ENCODE measurements at places on chromosomes 12 and 14. TPM values are rescaled to one million over a fixed set of nuclear protein-coding genes. Genes with fewer than 3 reads are reported as not detected.

DNA sequence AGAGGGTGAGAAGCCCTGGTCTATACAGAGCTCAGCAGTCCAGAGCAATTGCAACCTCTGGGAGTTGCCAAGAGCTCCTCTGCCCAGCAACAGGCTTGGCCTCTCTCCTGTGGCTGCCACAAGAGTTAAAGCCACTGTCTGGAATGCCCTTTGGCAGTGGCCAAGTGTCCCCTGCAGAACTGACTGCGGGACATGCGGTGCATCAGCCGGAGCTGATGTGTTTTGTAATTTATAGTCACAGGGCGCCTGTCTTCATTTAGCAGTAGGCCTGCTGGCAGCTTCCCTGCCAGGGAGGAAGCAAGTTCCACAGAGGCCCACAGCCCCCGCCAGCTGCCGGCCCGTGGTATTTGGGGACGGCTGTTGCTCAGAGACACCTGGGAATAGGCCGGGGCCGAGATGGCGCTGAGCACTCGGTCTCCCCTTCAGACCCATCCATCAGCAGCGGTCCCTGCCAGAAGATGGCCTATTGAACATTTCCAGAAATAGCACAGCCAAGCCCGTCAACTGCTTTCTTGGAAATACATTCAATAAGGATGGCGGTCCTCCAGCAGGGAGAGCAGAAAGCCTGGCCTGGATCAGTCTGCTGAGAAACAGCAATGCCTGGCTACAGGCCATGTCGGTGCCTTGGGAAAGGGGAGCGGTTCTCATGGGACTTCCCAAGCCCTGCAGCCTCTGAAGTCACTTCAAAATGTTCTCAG, 217.4 kb downstream of the CRADD start:
- no peak overlapping the region for H3K4me3 ChIP-seq
- peaks cover 54% of the 10 kb centered on the region for H3K4me1 ChIP-seq
- peaks cover 9% of the 10 kb centered on the region for H3K36me3 ChIP-seq
- H3K27me3 ChIP-seq, result no peaks in the 10 kb centered on the region
- no peak overlapping the region for H3K27ac ChIP-seq

DNA sequence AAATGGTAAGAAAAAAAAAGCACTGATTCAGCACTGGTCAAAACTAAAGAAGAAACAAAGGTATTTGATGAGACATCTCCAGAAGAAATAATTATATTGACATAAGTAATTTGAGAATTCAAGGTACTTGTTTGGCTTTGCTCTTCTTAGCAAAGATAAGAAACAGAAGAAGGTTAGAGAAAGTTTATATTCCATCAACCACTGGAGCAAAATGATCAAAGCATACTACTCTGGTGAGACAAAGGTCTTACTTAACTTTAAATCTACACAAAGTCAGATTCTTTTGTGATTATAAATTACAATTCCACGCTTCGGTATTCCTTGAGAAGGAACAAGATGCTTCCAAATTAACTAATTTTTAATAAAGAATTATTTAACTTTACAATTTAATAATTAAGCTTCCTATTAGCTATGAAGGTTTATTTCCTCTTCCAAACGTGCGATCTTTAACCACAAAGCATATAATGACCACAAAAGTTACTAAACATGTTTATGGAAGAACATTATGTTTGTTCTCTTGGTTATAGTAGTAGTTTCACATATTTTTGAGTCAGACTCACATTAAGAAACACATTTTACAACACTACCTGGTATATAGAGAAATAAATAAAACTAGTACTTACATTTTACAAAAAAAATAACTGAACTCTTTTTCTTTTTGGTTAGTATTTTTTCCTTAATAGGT, 53.4 kb downstream of the METTL25 start:
- DNase-seq, result no peak
- no peak overlapping the region for H3K27ac ChIP-seq
- H3K4me3 ChIP-seq, result no peak overlapping the region
- no peaks in the 10 kb centered on the region for H3K36me3 ChIP-seq
- no peaks in the 10 kb centered on the region for H3K4me1 ChIP-seq
- no peaks in the 10 kb centered on the region for H3K27me3 ChIP-seq

DNA sequence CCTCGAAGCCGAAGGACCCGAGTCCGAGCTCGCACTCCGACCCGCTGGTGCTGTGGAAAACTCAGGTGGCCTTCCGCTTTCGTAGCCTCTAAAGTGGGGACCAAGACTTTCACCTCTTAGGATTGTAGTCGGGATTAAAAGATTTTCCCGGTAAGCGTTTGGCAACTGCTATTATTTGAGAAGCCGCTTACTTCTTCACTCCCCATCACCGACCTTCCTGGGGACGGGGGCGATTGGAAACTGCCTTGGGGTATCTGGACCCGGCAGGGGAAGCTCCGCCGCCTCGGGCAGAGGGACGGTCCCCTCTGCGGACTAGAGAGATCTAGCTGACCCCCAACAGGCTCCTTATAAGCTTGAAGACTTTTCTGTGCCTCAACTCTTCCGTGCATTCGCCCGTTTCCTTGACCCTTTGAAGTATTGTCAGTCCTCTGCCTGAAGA, 659 bp downstream of the TRAFD1 start:
- peak overlapping the region; percentile 78 for H3K27ac ChIP-seq
- H3K36me3 ChIP-seq, result peaks cover 2% of the 10 kb centered on the region
- H3K4me1 ChIP-seq, result peaks cover 40% of the 10 kb centered on the region
- DNase-seq, result no peak
- peaks cover 8% of the 10 kb centered on the region for H3K27me3 ChIP-seq
- peak overlapping the region; percentile 82 for H3K4me3 ChIP-seq

DNA sequence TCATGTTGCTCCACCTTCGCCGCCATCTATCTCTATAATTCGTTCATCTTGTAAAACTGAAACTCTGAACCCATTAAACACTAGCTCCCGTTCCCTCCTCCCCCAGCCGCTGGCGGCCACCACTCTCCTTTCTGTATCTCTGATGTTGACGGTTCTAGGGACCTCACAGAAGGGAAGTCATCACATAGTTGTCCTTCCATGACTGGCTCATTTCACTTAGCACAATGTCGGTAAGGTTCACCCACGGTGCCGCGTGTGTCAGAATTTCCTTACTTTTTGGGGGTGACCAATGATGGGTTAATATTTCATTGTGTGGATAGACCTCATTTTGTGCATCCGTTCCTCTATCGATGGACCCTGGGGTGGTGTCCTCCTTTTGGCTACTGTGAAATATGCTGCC, 2.0 kb upstream of the CACNA2D4 start:
- H3K27me3 ChIP-seq, result peaks cover 17% of the 10 kb centered on the region
- no peak overlapping the region for H3K27ac ChIP-seq
- peaks cover 20% of the 10 kb centered on the region for H3K4me1 ChIP-seq
- DNase-seq, result no peak

- H3K27ac ChIP-seq, result no peak overlapping the region
- H3K4me3 ChIP-seq, result no peak overlapping the region
- H3K4me1 ChIP-seq, result no peaks in the 10 kb centered on the region
- no peak for DNase-seq
Measured at GRCh38 chr12:111390910-111391309, 14.8 kb upstream of the SH2B3 start.

DNA sequence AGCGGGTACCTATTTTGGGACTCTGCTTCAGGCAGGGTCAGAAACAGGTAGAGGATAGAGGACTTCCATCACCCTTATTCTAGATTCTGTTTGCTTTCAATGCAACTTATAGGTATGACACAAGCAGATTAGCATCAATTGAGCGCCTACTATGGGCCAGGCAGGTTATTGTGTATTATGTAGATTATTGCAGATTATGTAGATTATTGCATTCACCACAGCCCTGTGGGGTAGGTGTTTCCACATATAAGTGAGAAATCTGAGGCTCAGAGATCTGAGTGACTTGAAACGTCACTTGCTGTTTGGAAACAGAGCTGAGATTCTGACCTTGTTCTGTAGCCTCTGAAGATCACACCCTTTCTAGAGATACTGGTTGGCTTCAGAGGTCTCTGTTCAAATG, 25.7 kb upstream of the SERPINA4 start:
- H3K4me3 ChIP-seq, result no peak overlapping the region
- no peak overlapping the region for H3K27ac ChIP-seq
- no peak for DNase-seq
- H3K4me1 ChIP-seq, result no peaks in the 10 kb centered on the region

DNA sequence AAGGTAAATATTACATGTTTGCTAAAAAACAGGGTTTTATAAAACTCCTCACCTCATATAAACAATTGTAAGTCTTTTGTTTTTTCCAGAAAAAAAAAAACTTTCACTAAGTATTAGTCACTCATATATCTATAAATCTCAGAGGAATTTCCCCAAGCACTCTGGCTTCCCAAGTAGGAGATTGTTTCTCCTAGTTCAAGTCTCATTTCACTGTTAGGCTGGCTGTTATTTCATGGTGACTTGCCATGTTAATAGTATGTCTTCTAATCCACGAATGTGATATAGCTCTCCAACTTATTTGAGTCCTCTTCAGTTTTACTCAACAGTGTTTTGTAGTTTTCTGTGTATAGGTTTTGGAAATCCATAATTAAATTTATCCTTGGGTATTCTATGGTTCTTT, 61.6 kb downstream of the CAPZA3 start:
- H3K4me1 ChIP-seq, result no peaks in the 10 kb centered on the region
- DNase-seq, result no peak
- no peak overlapping the region for H3K27ac ChIP-seq
- no peaks in the 10 kb centered on the region for H3K36me3 ChIP-seq
- no peak overlapping the region for H3K4me3 ChIP-seq
- no peaks in the 10 kb centered on the region for H3K27me3 ChIP-seq

DNA sequence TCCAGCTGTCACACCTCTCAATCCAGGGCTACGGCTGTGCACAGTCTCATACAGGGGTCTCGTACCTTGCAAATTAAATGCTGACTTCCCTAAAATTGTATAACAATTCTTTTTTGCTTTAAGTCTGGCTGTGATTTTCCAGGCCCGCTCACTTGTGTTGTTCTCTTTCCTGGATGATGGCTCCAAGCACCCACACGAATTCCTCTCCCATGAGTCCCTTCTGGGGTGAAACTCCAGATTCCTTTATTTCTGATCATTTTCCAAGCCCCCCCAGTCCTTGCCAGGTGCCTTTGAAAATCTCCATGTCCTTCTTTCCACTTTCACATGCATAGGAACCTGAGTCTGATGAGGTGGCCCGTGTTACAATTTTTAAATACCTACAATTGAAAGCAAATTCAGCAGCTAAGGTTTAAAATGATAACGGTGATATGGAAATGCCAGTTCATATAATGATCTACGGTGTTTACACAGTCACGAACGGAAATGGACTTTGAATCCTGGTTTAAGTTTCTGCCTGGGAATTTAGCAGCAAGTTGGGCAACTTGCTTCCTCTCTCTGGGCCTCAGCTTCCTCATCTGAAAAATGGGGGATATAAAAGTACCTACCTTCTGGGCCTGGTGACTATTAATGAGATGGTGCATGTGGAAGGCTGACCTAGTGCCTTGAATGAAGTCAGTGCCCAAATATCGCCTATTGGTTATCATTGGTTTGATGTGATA, 85.5 kb downstream of the STAB2 start:
- H3K36me3 ChIP-seq, result no peaks in the 10 kb centered on the region
- H3K4me3 ChIP-seq, result no peak overlapping the region
- no peak for DNase-seq
- no peaks in the 10 kb centered on the region for H3K27me3 ChIP-seq
- H3K4me1 ChIP-seq, result no peaks in the 10 kb centered on the region
- no peak overlapping the region for H3K27ac ChIP-seq

DNA sequence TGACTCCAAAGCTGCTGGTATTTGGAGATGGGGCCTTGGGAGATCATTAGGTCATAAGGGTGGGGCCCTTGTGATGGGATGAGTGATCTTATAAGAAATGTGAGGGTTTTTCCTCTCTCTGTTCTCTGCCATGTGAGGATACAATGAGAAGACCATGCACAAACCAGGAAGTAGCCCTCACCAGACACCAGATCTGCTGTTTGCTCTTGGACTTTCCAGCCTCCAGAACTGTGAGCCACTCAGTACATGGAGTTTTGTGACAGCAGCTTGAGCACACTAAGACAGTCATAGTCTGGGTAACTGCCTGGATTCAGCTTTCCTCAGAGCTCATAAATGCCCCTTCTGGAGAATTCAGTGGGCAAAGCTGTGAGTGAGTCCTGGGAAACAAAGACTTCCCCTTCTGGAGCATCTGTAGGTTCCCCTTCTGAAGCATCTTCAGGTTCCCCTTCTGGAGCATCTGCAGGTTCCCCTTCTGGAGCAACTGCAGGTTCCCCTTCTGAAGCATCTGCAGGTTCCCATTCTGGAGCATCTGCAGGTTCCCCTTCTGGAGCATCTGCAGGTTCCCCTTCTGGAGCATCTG, 11.0 kb upstream of the PPP4R3A start:
- no peaks in the 10 kb centered on the region for H3K36me3 ChIP-seq
- DNase-seq, result no peak
- no peak overlapping the region for H3K4me3 ChIP-seq
- H3K27me3 ChIP-seq, result peaks cover 7% of the 10 kb centered on the region
- H3K27ac ChIP-seq, result no peak overlapping the region

- peaks cover 6% of the 10 kb centered on the region for H3K27me3 ChIP-seq
- peaks cover 1% of the 10 kb centered on the region for H3K36me3 ChIP-seq
- H3K4me1 ChIP-seq, result peaks cover under 1% of the 10 kb centered on the region
Measured at GRCh38 chr14:105365681-105366080, 32.7 kb upstream of the TEX22 start.

GRCh38 chr12:115385141-115385540, 701.2 kb upstream of the TBX3 start:
- H3K27ac ChIP-seq, result no peak overlapping the region
- H3K4me1 ChIP-seq, result no peaks in the 10 kb centered on the region
- no peak overlapping the region for H3K4me3 ChIP-seq
- H3K36me3 ChIP-seq, result no peaks in the 10 kb centered on the region

- H3K27me3 ChIP-seq, result no peaks in the 10 kb centered on the region
- H3K4me3 ChIP-seq, result no peak overlapping the region
- no peaks in the 10 kb centered on the region for H3K4me1 ChIP-seq
- no peak for DNase-seq
- H3K36me3 ChIP-seq, result no peaks in the 10 kb centered on the region
- H3K27ac ChIP-seq, result no peak overlapping the region
Measured at GRCh38 chr12:24378548-24379407, 429.3 kb upstream of the SOX5 start.

- H3K36me3 ChIP-seq, result no peaks in the 10 kb centered on the region
- no peak overlapping the region for H3K27ac ChIP-seq
- H3K4me1 ChIP-seq, result no peaks in the 10 kb centered on the region
- H3K4me3 ChIP-seq, result no peak overlapping the region
Measured at GRCh38 chr12:115216301-115216700, 532.3 kb upstream of the TBX3 start.

GRCh38 chr12:18327036-18327435, 65.7 kb downstream of the PIK3C2G start:
- no peaks in the 10 kb centered on the region for H3K36me3 ChIP-seq
- H3K27me3 ChIP-seq, result no peaks in the 10 kb centered on the region
- no peaks in the 10 kb centered on the region for H3K4me1 ChIP-seq
- no peak overlapping the region for H3K27ac ChIP-seq

The HOXC10 gene
- total RNA-seq, result not detected

The NCAPD2 gene
- 93.4 TPM for total RNA-seq

The AMN gene
- total RNA-seq, result 0.44 TPM

The TPPP2 gene
- not detected for total RNA-seq

The PTGER2 gene
- total RNA-seq, result 67.9 TPM

The ARHGAP9 gene
- 102 TPM for total RNA-seq

The SOX5 gene
- 3.1 TPM for total RNA-seq

All from activated T-helper 1 cell treated with anti-CD3 and anti-CD28 coated beads, Interleukin-12 subunit alpha, Interleukin-12 subunit beta, Interleukin-2, Interleukin-4 antibody, amounts not matched to agents 30 ng/mL and 10 ng/mL and 1 ng/mL, durations not matched to agents 14 hours and 24 hours and 36 hours (primary cell).